ENCODE measurements at places on chromosomes 11 and 22. TPM values are rescaled to one million over a fixed set of nuclear protein-coding genes. Genes with fewer than 3 reads are reported as not detected.
A peak's percentile ranks its signal among the peaks of the same experiment; 100 is the strongest.

The PKP3 gene
- 0.37 TPM for polyA plus RNA-seq

The OR5B21 gene
- not detected for polyA plus RNA-seq

The AASDHPPT gene
- polyA plus RNA-seq = 42.8 TPM

The HBE1 gene
- polyA plus RNA-seq = 0.16 TPM

The DGCR6 gene
- 3.9 TPM for polyA plus RNA-seq

The SLC43A3 gene
- polyA plus RNA-seq = 36.1 TPM

The TRPC6 gene
- polyA plus RNA-seq = 0.26 TPM

The SFI1 gene
- polyA plus RNA-seq = 13.4 TPM

The C22orf23 gene
- 0.40 TPM for polyA plus RNA-seq

The OR8J3 gene
- polyA plus RNA-seq = not detected

DNA sequence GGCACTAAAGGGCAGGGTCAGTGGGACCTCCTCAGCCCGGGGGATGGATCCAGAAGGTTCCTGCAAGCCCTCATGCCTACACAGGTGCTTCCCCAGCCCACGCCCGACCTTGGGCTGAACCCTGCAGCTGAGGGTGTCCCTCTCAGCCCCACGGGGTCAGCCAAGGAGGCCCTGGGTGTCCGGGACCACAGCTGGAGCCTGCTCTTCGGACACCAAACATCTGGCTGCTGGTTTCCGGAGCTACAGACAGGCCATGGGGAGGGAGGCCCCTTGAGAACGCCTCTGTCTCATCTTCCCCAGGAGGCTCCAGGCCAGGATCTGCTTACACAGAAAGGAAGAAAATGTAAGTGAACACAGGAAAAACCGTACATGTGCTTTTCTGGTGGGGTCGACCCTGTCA, 355.7 kb downstream of the MN1 start:
- DNase-seq = peak; percentile 26

DNA sequence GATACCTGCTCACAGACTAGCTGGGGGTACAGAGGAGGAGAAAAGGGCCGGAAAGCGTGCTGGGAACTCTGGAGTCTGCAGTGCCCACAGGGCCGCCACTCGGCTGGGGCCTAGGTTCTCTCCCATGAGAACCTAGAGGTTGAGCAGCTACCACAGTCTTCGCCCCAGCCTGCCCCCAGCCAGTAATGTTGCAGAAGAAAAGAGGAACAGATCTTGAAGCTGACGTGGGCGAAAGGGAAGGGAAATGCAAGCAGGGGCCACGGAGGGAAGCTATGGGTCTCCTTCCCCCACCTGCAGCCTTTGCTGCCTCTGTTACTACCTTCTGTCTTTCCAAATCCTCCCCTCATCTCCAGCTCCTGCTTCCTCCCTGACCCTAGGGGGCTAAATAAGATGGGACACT, 28.8 kb upstream of the P2RY2 start:
- no peak for DNase-seq

GRCh38 chr11:33086017-33086416, 46.6 kb downstream of the TCP11L1 start:
- no peak for DNase-seq

DNA sequence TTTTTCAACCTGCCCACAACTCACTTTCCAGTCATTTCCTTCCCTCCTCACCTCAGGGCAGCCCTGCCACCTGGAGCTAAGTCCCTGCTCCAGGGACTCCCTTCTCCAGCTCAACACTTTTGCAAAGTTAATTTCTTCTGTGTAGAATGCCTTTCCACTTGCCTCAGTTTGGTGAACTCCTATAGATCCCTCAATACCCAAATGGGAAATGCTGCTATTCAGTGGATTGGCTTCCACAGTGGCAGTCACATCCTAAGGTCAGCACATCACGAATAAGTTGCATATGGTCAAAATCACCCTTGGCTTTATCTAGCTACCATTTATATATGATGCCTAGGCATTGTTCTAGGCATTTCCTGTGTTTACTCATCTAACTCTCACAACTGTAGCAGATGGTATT, 23.6 kb downstream of the GDPD5 start:
- DNase-seq = no peak

DNA sequence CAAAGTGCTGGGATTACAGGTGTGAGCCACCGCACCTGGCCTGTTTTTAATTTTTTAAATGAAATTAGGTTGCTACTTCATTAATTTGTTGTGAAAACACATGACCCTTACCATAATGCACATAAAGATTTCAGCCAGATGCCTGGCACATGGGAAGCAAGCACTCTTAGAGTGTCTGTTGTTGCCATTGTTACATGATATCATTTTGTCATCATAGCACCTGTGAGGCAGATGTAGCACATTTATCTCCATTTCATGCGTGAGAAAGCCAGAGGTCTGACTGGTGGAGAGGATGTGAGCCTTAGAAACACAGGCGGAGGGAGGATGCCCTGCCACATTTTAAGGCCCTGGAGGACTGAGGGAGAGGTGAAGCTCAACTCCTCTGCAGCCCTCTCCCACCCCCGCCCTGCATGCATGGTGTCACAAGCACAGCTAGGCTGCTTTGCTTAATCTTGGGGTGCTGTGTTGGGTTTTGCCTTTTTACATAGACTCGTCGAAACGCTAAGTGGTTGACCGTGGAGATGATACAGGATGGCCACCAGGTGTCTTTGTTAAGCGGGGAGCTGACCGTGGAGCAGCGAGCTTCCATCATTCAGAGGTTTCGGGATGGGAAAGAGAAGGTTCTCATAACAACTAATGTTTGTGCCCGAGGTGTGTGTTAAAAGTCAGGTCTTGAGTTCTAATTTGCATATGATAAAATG, 14.0 kb downstream of the DDX25 start:
- no peak for DNase-seq

GRCh38 chr11:93542811-93543229, 371 bp downstream of the SMCO4 start:
- DNase-seq = peak; percentile 44

DNA sequence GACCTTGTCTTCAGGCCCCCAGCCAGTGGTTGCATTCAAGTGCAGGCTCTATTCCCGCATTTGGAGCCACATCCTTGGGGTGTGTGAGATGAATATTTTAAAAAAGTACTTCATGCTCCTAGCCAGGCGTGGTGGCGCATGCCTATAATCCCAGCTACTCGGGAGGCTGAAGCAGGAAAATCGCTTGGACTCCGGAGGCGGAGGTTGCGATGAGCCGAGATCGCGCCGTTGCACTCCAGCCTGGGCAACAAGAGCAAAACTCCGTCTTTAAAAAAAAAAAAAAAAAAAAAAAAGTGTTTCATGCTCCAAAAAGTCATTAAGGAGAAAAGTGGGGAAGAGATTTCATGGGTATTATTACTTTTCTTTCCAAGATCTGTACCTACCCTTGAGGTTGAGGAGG, 18.0 kb downstream of the SCUBE1 start:
- DNase-seq = no peak

DNA sequence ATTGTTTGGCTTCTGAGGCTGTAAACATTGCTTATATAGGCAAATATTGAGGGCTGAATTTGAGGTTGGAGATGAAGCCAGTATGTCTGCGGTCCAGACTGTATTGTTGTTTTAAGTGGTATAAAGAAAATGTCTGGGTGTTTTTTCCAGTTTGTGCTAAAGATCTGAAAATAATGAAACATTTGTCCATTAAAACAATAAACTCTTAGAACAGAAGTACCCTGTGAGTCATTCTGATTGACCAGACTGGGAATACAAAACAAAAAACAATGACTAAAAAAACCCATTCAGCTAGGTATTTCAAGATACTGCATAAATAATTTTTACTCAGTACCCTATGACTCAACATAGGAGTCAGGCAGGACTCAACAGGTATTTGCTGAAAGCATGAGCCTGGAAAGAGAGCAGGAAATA, 20.4 kb downstream of the ALKBH8 start:
- DNase-seq = no peak

- no peak for DNase-seq
Measured at GRCh38 chr11:34351051-34351450, 6.8 kb downstream of the ABTB2 start.

GRCh38 chr11:61841636-61842527, 13.8 kb downstream of the FADS2 start:
- DNase-seq = peak; percentile 75

- DNase-seq = no peak
Measured at GRCh38 chr11:6096417-6096816, 11.1 kb upstream of the OR56B4 start.
